Vagina (tissue), 2 donors: ENCODE measurements at places on chromosomes 16 and 17.

- DNase-seq, result no peak
Observed at GRCh38 chr17:8828517-8828875, 29.3 kb upstream of the MFSD6L start.

DNA sequence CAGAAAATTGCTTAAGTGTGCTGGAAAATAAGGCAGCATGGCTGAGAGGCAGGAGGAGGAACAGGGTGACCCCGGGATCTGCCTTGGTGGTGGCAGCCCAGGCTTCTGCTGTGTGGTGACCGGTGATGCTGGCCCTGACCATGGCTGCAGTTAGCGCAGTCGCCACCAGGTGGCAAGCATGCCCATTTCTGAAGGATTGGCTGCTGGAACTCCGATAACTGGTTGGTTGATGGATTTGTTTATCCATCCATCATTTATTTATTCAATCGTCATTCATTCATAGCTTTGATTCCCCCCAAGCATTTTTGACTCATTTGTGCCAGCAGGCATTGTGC lies 29.1 kb upstream of the ITGA3 start:
- no peak for DNase-seq

GRCh38 chr16:732936-733335 lies 6.0 kb downstream of the HAGHL start:
- no peak for DNase-seq

GRCh38 chr16:84104231-84104630 lies 12.5 kb downstream of the MBTPS1 start:
- no peak for DNase-seq

- DNase-seq, result no peak
Observed at GRCh38 chr16:58365623-58366022, 26.6 kb upstream of the GINS3 start.

DNA sequence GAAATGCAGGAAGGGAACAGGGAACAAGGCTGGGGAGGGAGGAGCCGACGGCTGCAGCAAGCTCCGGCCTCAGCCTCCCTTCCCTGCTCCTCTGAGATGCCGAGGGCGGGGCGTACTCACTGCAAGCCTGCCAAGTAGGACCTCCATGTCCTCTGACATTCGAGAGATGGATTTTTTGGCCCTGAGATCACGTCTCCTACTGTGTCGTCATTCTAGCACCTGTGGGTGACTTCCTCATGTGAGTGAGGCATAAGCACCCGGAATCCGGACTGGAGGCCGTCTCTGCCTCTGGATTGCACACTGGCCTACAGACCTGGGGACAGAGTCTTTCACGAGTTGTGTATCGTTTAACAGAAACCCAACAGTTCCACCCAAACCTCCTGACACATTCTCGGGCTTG lies 14.5 kb downstream of the MRM3 start:
- DNase-seq, result no peak

DNA sequence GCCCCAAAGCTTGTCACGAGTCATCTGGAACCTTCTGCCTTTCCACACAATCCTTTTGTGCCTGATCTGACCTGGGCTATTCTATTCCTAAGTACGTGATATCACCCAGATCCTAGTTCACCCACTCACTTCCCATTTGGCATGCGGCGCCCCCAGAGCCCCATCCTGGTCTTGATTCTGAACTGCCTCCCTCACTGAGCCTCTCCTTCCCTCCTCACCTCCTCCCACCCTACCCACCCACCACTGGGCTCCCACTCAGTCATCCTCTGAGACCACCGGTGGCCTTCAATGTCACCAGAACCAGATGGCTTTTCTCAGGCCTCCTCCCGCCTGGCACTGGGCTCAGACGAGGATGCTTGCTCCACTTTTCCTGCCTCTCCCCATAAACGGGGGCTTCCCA lies 18.5 kb downstream of the WDR45B start:
- DNase-seq, result no peak

GRCh38 chr16:49560004-49560830 lies 186.6 kb downstream of the C16orf78 start:
- DNase-seq, result no peak

DNA sequence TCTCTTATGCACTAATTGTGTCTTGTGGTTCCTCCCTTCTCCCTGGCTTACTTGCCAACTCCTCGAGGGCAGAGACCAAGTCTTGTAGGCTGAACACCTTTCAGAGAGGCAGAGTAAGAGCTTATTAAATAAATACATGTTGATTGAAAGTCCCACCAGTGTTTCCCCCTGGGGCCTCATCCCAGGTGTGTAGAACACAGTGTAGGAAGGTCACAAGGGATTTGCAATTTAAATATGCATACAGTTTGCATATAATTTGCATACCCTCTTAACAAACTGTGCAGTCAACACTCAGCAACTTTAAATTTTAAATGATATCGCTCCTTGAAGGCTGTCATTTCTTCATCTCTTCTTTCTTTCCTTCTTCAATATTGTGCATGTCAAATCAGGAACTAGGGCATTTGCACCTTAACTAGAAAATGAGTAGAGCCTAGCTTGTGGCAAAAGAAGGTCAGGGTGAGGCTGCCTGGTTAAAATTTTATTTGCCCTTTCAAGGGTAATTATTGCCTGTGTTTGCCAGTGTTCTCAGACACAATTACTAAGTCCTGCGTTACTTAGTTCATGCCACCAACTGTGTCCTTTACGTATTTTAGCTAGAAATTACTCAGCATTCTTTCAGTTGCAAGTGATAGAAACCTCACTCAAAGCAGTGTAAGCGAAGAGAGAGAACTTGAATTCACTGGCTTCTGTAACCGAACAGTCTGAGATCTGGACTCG lies 465.7 kb downstream of the HAPSTR1 start:
- DNase-seq, result no peak

DNA sequence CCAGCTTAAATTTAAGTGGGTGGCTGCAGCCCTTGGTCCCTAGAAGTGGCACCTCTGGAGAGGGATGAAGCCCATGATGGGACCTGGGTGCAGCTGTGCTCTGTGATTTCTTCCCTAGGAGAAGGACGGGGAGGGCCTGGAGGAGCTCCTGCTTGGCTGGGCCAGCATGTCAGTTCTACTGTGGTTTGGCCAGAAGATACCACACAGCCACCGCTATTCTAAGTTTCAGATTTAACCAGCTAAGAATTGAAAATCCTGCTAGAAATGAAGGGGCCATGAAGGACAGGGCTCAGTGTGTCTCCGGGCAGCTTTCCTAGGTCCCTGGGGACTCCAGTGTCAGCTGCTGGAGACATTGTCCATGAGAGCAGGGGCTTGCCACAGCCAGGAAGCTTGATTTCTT lies 9.7 kb downstream of the RAP1GAP2 start:
- no peak for DNase-seq

- no peak for DNase-seq
Observed at GRCh38 chr16:85369741-85370528, 243.2 kb upstream of the GSE1 start.
